Mucosa of descending colon (tissue), 3 donors: ENCODE measurements at places on chromosomes 4 and X. TPM values are rescaled to one million over a fixed set of nuclear protein-coding genes. Genes with fewer than 3 reads are reported as not detected.

DNA sequence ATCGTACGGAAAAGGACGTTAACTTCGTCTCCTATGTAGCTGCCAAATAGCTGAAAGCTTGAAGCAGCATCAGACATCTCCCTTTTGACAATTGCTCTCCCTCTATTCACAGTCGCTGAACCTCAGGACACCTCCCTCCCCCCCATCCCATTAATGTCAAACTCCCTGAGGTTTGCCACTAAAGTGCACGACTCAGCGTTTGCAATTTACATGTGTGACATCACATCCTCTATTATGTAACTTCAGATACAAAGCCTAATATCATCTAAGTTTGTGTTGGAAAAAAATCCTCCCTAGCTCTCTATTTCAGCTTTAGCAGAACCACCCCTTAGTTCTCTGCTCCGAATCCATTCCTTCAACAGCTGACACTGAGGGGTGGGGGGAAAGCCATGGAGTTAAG, 5.5 kb upstream of the NR3C2 start:
- no peak for DNase-seq

GRCh38 chr4:146121757-146122156, 53.8 kb upstream of the LSM6 start:
- no peak for DNase-seq

GRCh38 chr4:39889226-39889625, 88.5 kb downstream of the PDS5A start:
- no peak for DNase-seq

DNA sequence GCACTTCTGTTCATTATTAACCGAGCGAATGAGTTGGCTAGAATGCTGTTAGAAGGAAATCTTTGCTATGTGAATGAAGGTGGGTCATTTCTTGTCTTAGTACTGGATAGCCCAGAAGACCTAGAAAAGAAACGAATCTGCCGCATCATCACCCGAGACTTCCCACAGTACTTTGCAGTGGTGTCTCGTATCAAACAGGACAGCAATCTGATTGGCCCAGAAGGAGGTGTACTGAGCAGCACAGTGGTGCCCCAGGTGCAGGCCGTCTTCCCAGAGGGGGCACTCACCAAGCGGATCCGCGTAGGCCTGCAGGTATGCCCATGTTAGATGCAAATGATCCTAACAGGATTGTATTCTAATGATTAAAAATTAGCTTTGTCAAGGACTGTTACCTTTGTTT, 286.3 kb downstream of the ANK2 start:
- DNase-seq, result no peak

The HS3ST1 gene
- total RNA-seq, result 5.5 TPM

DNA sequence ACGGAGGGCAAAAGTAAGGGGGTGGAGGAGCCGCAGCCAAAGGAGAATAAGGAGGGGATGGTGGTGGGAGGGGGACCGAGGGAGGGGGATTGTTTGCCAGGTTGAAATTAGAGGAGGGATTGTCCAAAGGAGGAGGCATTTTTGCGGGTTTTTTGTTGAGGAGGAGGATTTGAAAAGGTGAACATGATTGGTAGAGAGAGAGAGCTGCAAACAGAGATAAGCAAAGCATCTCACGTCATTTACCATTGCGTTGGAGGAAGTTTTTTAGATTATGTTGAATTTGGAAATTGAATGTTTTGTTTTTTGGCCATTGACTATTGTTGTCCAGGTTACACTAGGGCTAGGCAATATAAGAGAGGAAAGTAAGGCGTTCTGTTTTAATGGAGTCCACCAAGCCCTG, 54.5 kb upstream of the ABCB7 start:
- no peak for DNase-seq

DNA sequence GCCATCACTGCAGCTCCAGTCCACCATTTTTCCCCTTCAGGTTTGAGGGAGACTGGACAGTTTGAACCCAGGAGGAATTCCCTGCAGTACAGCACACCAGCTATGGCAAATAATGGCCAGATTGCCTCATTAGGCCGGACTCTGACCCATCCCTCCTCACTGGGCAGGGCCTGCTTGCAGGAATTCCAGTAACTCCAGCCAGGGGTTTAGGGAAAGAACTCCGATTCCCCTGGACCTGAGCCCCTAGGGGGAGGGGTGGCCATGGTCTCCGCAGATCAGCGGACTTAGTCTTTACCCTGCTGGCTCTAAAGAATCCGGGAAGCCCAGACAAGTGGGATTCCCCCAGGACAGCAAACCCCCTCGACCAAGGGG, 342.8 kb downstream of the DMD start:
- no peak for DNase-seq

The SPARCL1 gene
- 544 TPM for total RNA-seq

The SPANXA2 gene
- total RNA-seq, result not detected

- no peak for DNase-seq
Measured at GRCh38 chr4:96009427-96010119, 169.7 kb downstream of the PDHA2 start.

GRCh38 chrX:134907302-134907701, 83.5 kb upstream of the SMIM10 start:
- DNase-seq, result no peak

DNA sequence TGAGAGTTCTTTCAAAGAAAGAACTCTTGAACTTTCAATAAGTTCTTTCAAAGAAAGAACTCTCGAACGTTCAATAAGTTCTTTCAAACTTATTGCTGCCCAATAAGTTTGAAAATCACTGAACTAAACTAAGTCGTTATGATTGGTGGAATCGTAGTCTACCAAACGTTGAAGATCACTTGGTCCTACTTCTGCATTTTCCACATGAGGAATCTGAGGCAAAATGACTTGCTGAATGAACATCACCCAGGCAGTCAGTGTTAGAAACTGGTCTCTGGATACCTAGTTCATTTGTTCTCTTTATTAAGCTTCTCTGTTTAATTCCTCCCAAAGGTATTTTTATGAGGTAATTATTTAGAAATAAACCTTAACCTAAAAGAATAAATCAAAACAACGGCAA, 7.1 kb upstream of the CNOT6L start:
- DNase-seq, result no peak

DNA sequence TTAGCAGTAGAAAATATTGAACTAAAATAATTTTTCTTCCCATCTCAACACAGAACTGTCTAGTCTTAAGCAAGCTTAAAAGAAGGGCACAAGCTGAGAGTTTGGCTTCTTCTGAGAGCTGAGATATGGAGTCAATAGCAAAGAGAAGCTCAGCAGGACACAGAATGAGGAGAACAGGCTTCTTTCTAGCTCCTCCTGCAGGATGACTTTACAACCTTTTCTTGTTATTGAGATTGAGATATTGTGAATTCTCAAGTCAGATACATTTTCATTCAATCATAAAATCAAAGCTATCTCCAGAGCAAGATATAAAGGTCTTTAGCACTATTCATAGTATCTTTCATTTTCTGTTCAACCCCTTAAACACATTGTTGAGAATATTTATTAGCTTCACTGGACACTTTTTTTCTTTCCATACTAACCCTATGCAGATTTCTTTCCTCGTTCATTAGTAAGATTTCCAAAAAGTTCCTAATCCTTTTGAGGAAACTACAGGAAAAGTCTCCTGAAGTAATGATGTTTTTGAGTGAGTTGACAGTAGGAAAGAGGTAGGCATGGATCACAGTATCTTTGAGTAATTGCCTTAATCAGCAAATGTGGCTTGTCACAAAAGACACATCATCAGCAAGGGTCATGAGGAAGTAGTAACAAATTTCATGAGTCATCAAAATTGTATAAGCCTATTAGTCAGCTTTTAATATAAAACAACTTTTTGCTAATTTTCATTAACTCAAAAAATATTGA, 17.8 kb upstream of the CXCL3 start:
- no peak for DNase-seq

The BEX2 gene
- total RNA-seq, result 4.9 TPM

The EDA gene
- 2.6 TPM for total RNA-seq

DNA sequence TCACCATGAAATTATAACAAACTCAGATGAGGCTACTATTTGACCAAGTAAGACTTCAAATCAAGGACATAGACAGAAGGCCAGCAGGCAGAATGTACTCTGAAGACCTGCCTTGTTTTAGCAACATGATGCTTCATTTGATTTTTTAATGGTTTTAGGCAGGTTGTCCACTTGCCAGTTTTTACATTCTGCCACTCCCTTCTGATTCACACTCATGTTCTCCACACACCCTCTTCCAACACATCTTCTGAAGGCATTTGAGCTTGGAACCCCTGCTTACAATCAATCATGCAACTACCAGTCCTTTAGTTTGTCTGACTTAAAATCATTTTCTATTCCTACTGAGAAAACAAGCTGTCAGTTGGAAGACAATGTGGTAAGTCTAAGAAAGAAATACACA, 114.9 kb upstream of the SMIM31 start:
- DNase-seq, result no peak

- no peak for DNase-seq
Measured at GRCh38 chr4:65089666-65090065, 580.6 kb downstream of the EPHA5 start.

DNA sequence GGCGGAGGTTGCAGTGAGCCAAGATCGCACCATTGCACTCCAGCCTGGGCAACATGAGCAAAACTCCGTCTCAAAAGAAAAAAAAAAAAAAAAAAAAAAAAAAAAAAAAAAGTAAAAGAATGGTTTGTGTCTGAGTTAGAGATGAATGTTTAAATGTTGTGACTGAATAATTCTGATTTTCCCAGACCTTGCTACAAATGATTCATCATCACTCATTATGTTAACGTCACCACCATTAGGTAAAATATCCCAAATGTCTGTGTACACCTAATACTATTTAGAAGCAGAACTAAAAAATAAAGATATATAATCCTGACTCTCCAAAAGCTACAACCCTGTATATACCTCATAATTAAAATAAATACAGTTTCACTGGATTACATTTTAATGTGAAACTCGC, 70.8 kb downstream of the HHIP start:
- DNase-seq, result no peak

The ARMCX2 gene
- total RNA-seq, result 8.3 TPM

DNA sequence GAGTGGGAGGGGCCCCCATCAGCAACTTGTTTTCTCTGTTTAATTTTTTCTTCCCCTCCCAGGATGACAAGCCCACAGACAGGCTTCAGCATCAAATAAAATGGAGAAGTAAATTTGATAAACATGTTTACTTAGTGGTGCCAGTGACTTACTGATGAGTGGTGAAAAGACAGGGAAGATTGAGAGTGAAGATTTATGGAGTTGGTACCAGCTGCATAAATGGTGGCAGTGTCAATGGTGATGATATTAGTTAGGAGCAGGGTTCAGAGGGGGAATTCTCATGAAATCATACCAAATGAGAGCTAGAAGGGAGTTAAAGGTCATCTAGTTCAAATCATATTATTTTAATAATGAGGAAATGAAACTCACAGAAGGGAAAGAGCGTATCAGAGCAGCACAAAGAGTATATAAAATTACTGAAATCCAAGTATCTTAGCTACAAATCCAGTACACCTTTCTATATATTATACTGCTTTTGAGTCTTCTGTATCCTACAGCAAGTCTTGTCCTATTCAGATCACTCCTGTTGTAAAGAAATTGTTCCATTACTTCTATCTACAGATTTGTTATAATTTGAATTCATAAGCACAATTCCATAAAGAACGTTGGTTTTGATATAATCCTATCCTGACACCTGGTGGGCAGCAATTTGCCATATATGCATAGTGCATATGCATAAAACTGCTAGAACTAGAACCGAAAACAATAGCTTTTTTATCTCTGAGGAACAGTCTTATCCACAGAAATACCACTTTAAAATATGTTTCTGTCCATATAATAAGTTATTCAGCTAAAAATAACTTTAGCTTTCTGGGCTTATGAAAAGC, 5.0 kb downstream of the P2RY10 start:
- DNase-seq, result no peak

GRCh38 chrX:74911494-74911893, 13.8 kb downstream of the NEXMIF start:
- no peak for DNase-seq

GRCh38 chrX:123749643-123750042, 16.8 kb upstream of the THOC2 start:
- no peak for DNase-seq

The STBD1 gene
- 19.7 TPM for total RNA-seq

DNA sequence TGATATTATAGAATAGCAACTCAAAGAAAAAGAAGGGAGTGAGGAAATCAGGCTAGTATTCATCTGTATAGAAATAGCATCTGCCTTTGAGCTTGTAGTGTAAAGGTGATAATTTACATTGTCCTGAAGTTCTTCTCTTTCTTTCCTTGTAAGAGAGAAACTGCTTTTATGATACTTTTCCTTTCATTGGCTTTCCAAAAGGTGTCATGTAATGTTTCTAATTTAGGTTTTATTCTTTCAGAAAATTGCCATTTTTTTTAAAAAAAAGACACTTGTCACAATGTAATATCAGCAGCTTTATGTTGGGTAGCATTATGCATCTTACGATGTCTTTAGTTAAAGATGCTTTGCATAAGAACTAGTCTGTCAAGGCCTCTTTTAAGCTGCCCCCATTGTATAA, 1153.8 kb upstream of the PCDH7 start:
- no peak for DNase-seq

GRCh38 chr4:168152837-168153500, 60.6 kb downstream of the ANXA10 start:
- no peak for DNase-seq

The TLL1 gene
- 2.5 TPM for total RNA-seq

The EDNRA gene
- total RNA-seq, result 1.6 TPM

The ATP2B3 gene
- total RNA-seq, result 1.1 TPM

The HOPX gene
- total RNA-seq, result 5.6 TPM

The XK gene
- total RNA-seq, result 29.5 TPM

GRCh38 chrX:85203461-85203970, 40.1 kb downstream of the SATL1 start:
- DNase-seq, result no peak

GRCh38 chrX:140092121-140092520, 126.8 kb upstream of the CXorf66 start:
- no peak for DNase-seq

GRCh38 chrX:115260330-115260729, 26.4 kb upstream of the LRCH2 start:
- DNase-seq, result no peak

The RASL11B gene
- total RNA-seq, result 0.60 TPM

- DNase-seq, result no peak
Measured at GRCh38 chr4:37735578-37735977, 49.4 kb upstream of the RELL1 start.

The KIAA1210 gene
- not detected for total RNA-seq

GRCh38 chr4:109999585-109999912, 86.9 kb downstream of the EGF start:
- no peak for DNase-seq

The MTTP gene
- 0.22 TPM for total RNA-seq

DNA sequence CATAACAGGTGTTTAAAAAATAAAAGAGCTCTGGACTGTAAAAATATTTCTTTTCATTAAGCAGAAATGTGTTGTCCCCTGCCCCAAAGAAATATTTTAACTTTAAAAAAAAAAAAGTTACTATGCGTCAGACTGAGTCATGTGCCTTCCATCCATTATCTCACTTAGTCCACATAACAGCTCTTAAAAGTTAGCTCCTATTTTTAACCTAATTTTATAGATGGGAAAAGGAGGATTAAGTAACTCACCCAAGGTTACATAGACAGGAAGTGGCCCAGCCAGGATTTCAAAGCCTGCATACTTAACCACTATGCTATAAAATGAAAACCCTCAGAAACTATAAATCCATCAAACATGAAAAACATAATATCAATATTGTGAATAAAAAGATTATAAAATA, 97.7 kb downstream of the MANBA start:
- DNase-seq, result no peak

The SLITRK4 gene
- total RNA-seq, result 0.29 TPM

GRCh38 chr4:8409264-8410065, 31.1 kb downstream of the ACOX3 start:
- DNase-seq, result peak; percentile 59

The DUSP21 gene
- not detected for total RNA-seq

The NXF2B gene
- total RNA-seq, result not detected

The CENPI gene
- total RNA-seq, result 2.8 TPM
